ENCODE measurements at places on chromosomes 11 and 22.

- DNase-seq = no peak
Observed at GRCh38 chr22:17905445-17905844, 118.9 kb downstream of the MICAL3 start.

DNA sequence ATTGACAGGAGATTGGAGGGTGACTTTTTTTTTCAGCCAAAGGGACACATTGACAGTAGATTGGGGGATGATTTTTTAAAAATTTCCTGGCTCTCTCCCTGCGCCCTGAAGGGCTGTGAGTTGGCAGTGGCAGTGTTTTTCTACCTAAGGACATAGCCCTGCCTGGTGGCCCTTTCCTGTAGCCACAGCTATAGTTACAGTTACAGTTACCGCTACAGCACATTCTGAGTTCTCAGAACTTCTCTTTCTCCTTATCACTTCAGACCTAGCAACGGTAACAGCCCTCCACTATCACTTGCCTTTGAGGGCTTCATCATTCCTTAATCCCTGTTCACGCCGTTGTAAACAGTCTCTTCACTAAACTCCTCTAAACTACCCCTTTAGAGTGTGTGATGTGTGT, 684 bp downstream of the MRGPRX2 start:
- DNase-seq = no peak

DNA sequence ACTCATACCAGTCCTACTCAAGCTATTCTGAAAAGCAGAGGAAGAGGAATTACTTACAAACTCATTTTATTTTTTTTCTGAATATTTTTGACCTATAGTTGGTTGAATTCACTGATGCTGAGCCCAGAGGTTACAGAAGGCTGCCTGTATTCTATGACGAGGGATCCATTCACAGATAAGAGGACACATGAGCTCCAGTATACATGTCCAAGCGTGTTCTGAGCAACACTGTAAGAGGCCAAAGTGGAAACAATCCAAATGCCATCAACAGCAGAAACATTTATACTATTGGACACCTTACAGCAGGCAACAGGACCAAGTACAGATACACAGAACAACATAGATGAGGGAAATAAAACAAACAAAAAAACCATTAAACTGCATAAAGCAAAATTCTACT, 10.3 kb downstream of the KDM4E start:
- no peak for DNase-seq

DNA sequence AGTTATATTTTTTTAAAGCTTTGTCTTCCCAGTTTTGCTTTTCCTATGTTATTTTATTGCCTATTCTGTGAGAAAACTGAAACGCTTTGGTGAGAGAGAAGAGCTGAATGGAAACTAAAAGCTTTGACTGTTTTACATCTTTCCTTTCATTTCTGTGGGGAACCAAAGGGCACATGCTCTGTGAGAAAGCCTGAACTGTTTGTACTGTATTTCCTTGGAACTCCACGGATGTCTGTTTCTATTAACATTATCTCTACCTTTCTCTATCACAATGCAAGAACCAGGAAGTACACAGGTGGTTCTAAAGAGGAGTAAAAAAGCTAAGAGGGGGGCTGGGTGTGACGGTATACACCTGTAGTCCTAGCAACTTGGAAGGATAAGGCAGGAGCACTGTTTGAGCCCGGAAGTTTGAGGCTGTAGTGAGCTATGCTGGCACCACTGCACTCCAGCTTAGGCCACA, 43.8 kb downstream of the CELF1 start:
- no peak for DNase-seq

DNA sequence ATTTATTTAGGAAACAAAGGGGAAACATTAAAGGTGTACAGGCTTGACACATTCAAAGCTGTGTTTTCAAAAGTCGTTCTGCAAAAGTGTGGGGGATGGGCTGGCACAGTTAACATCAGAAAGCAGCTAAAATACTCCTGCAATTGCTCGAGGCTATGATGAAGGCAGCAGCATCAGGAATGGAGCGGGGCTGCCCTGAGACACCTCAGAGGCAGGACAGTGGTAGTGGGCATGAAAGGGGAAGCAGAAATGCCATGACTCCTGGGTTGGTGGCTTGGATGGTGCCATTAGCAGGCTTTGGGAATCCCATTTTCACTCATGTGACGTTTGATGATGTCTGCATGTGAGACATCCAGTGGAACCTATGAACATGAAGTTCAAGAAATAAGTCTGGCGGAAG, 646 bp downstream of the NCAPD3 start:
- DNase-seq = no peak

DNA sequence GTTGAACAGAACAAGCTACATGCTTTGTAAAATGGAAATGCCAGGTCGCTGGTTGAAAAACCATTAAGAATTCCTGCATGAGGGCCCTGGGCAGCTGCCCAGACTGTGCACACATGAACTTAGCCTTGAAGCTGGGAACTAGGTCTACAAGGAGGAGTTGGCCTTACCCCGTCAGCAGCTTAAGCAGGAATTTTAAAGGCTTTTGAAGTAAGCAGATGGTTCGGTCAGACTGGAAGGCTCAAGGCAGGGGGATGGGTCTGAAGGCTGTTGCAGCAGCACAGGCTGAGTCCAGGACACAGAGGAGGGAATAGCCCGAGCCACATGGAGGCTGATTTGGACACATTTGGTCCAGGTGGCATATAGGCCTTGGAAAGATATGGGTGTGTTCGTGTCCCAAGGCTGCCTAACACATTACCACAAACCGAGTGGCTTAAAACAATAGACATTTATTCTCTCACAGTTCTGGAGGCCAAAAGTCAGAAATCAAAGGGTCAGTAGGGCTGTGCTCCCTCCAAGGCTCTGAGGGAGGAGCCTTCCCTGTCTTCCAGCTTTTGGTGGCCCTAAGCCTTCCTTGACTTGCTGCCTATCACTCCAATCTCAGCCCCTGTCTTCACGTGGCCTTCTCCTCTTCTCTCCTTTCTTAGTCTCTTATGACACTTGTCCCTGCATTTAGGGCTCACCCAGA, 11.6 kb downstream of the LIF start:
- DNase-seq = no peak

DNA sequence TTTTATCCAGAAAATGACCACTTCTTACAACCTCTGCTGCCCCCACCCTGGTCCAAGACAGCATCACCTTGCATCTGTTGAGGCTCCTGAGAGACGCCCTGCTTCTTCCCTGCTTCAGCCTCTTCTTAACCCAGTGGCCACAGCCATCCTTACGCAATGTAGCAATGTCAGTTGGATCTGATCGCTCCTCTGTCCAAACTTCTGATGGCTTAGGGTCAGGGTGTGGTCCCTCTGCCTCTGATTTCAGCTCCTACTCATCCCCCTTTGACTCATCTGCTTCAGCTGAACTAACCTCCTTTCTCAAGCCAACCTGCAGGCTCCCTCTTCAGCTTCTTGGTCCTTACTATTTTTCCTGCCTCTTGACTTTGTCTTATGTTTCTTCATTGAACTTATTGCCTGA, 280.8 kb downstream of the KIRREL3 start:
- no peak for DNase-seq

GRCh38 chr11:40227730-40228129, 1231.7 kb downstream of the LRRC4C start:
- no peak for DNase-seq

DNA sequence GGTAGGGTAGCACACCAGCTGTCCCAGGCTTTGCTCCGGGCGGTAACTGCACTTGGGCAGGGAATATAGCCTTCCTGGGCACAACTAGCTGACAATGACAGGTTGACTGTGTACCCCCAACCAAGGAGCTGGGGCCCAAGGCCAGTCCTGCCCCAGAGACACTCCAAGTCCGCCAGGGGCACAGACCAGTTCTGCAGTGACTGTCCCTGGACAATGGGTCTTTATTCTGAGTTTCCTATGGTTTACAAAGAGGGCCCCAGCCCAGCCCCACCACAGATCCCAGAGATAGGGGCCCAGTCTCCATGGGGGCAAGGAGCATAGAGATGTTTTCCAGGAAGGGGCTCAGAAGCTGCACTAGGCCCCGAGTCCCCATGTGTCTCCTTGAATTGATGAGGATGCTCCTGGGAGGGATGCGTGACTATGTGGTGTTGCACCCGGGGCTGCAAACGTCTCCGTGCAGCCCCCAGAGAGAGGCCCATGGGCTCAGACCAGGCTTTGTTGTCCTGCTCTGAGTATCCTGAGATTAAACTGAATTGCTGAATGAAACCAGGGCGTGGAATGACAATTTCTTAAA, 48.4 kb downstream of the CD6 start:
- no peak for DNase-seq

DNA sequence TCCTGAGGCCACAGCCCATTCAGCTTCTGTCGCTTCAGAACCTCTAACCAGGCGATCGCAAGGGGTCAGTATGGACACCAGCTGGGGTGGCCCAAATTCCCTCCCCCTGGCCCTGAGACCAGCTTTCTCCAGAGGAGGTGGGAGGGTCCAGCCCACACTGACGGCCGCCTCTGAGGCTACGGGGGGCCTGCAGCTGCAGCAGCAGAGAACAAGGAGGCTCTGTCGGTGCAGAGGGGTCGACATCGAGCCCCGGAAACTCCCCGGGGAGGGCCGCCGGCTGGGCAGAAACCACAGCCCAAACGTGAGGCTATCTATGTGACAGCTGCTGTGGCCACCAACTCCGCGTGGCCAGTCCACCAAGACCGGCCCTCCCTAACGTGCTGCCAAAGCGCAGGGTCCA, 40.8 kb downstream of the ELFN2 start:
- no peak for DNase-seq

DNA sequence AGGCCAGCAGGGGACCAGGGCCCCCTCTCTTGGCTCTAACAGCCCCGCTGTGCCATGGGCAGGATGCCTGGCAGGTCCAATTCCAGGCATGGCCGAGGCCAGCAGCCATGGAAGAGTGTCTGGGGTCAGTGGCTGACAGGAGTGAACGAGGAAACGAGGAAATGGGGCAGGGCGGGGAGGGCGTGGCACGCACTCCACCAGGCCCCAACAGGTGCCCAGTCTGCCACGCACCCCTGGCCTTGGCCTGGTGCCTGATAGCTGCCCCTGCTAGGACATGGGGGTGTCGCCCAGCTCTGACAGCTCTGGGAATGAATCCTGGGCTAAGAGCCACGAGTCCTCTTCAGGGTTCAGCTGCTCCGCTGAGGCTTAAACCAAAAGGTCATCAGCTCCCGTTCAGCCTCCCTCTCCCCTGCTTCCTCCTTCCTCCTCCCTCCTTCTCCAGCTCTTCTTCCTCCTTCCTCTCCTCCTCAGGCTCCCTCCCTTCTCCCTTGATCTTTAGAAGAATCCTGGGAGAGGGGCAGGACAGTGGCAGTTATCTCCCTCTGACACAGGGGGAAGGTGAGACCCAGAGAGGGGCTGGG, 11.5 kb upstream of the TBC1D22A start:
- DNase-seq = no peak

DNA sequence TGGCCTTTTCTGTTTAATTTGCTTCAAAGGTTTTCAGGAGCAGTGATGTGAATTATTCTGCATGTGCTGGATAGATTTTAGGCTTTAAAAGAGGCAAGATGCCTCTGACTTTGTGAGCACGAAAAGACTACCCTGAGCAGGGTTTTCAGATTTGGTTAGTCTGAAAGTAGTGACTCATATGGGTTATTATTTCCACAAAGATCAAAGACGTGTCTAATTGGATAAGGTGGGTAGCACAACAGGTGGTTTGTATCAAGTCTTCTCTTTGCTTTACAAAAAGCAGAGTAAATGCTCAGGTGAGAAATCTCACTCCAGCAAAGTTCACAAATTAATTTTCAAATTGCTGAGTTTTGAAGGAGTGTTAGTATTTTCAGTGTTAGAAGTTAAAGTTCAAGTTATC, 37.6 kb upstream of the DBX1 start:
- no peak for DNase-seq

GRCh38 chr22:32836280-32837123, 35.0 kb downstream of the TIMP3 start:
- no peak for DNase-seq

- no peak for DNase-seq
Observed at GRCh38 chr11:65334696-65335295, 1.1 kb downstream of the DPF2 start.

DNA sequence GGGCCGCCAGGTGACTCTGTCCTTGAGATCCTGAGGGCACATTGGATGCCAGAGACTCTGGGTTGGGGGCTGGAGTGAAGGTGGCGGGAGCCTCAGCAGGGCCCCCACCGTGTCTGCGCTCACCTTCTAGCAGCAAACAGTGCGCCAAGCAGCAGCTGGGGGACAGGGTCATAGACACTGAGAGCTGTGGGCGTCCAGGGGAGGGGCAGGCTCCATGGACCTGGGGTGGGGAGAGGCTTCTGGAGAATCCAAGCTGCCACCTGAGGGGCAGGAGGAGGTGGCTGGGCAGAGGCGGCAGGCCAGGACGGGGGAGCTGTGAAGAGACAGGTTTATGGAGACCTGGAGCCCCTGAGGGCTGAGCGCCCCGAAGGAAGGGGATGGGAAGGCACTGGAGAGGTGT, 8.0 kb downstream of the PHRF1 start:
- DNase-seq = no peak

DNA sequence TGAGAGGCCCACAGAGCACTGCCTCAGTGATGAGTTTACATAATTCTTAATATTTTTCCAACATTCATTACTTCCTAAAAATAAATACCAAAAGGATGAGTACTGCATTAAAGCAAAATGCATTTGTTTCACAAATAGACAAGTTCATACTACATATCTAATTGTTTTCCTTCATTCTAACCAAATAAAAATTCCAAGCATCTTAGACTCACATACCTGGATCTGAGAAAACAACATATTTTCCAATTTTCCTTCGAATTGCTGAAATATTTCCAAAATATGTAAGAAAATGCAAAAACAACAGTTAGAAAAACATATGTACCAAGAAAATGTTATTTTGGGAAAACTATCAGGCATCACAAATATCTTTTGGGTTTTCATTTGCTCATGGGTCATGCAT, 127.9 kb upstream of the CEP126 start:
- DNase-seq = no peak

DNA sequence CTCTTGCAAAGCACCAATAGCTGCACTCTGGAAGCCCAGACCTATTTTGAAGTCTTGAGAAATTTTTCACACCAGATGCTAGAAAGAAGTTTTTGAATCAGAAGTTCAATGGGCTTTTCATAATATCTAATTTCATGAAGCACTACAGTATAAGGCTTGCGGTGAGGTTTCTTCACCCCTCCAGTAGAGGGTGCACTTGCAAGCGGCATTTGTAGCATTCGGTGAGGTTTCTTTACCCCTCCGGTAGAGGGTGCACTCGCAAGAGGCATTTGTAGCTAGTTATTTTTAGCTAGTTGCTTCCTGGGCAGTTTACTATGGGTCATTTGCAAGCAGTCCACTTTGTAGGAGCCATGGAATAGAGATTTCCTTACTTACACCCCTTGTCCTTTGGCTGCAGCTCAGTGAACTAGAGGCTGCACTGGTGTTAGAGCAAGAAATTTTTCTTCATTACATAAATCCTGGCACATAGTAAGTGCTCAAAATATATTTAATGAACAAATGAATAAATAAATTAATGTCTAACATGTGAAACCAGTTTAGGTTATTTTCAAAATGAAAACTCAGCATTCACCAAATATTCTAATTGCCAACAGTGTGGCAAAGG, 7.8 kb upstream of the NOX4 start:
- no peak for DNase-seq

- no peak for DNase-seq
Observed at GRCh38 chr22:30362651-30363281, 6.0 kb downstream of the CCDC157 start.

- peak; percentile 60 for DNase-seq
Observed at GRCh38 chr11:7672960-7673723, at the start of gene CYB5R2. CYB5R2 (minus strand) TSS chr11:7673500; CDS start chr11:7672825, 675 bp downstream.

Data from activated CD8-positive, alpha-beta memory T cell treated with anti-CD3 and anti-CD28 coated beads, Interleukin-2, amount 50 U/mL, for 48 hours (primary cell).